ENCODE measurements at places on chromosomes 2 and 18.

GRCh38 chr18:73647391-73647790, 500.2 kb downstream of the FBXO15 start:
- no peak for DNase-seq

DNA sequence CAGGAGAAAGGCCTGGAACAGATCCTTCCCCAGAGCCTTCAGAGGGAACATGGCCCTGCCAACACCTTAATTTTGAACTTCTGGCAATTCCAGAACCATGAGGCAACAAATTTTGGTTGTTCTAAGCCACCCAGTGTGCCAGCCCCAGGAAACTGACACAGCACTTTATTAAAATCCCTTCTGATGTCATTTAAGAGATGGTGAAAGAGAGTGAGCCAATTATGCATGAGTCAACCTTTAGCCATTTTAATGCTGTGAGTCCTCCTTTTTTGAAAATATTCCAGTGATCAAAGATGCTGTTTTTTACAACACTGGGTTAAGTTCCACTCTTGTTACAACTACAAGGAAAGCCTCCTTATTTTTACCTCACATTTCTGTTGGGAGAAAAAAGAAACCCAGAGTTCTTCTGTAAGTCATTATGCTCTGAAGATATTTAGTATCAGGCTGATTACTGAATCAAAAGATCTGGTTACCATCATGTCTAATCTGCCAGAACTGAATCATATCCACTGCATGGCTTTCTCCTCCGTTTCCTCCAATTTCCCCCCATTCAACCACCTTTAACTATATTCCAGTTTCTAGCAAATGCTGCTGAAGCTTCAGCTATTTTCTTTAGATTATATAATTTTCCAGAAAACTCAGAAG, 235.4 kb downstream of the TXNL1 start:
- no peak for DNase-seq

DNA sequence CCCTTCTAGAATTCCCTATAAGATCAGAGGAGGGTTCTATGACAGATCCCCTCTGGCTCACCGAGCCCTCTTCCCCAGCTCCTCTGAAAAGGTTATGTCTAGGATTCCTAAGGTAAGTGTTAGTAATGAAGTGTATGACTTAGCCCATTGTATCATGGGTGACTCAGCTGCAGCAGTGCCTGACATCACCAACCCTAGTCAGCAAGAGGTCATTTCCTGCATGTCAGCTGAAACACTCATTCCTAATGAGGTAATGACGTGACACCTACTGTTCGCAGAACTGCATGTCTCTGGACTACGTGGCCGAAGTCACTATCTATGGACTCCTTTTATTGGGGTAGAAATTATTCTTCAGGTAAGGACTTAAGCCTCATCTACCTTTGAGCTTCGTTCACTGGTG, 196.1 kb upstream of the MYT1L start:
- no peak for DNase-seq

DNA sequence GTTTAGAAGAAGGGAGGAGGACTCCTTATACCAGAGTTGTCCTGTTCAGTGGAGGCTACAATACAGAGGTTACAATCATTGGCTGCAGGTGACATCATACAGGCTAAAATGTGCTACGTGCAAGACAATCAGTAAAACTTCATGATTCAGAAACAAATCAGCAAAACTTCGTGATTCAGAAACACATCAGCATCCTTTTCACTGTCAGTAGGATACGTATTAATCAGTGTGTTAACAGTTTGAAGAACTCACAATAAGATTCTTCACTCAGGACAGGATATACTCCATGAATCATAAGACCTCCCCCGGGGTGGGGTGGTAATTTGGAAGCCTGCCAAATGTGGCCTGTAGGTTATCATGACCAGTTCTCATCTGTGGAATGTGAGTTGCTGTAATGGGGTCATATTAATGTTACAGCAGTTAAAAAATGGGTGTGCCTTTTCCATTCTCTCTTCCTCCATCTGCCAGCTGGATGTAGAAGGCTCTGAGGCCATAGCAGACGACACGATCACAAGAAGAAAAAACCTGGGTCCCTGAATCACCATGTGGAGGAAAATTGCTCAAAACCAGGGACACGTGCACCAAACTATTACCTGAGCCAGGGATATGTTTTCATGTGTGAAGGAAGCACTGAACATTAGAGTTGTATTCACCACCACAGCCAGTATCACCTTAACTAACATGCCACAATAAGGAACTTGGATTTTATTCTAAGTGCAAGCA, 134.8 kb upstream of the CREB1 start:
- DNase-seq: no peak

DNA sequence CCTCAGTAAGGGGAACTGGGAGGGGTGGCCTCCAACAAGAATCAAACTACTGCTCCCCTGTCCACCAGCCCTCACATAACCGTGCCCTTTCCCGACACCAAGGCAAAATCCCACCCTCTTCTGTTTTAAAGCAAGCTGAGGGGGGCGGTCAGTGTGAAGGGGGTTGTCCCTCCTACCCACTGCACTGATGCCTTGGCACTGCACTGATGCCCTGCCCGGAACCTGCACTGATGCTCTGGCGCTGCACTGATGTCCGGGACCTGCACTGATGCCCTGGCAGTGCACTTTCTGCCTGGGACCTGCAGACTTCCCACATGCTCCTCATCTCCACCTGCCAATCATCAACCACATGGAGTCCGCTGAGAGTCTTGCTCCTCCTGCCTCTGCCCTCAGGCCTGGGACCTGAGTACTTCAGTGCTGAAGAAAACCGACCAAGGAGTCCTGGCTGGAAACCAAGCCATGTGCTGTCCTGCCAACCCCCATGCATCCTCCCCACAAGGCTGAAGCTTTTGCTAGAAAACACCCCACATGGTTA, 179.5 kb downstream of the SMAD2 start:
- no peak for DNase-seq

DNA sequence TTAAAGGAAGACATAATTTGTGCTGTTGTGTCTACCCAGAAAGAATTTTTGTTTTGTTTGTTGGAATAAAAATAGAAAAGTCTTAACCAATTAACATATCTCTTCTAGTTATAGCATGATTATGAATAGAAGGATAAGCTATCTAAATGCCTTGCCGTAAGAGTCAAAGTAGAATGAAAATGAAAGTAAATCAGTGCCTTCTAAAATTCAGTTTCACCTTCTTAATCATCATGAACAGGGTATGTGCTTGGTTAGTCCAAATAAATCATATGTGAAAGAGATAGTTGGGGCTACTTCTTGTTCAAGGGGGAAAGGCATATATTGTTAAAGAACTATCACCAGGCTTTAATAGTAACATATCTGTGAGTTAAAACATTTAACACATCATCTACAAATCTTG, 91.5 kb downstream of the GULP1 start:
- no peak for DNase-seq

- DNase-seq: no peak
Measured at GRCh38 chr2:54065411-54065810, 50.0 kb upstream of the ACYP2 start.

DNA sequence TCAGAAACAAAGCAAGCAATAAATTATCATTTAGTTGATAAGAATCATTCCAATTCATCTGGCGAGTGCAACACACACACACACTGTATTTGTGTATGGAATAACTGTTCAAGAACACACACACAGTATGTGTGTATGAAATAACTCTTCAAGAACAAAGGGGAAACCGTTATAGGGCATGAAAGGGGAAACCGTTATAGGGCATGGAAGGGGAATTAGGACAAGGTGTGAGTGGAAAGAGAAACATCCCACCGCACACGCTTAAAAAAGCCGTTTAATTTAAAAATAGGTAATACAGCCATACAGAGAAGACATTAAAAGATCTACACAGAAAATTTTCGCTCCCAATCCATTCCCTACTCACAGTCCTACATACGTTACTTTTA, 607 bp upstream of the TSN start:
- DNase-seq: no peak

DNA sequence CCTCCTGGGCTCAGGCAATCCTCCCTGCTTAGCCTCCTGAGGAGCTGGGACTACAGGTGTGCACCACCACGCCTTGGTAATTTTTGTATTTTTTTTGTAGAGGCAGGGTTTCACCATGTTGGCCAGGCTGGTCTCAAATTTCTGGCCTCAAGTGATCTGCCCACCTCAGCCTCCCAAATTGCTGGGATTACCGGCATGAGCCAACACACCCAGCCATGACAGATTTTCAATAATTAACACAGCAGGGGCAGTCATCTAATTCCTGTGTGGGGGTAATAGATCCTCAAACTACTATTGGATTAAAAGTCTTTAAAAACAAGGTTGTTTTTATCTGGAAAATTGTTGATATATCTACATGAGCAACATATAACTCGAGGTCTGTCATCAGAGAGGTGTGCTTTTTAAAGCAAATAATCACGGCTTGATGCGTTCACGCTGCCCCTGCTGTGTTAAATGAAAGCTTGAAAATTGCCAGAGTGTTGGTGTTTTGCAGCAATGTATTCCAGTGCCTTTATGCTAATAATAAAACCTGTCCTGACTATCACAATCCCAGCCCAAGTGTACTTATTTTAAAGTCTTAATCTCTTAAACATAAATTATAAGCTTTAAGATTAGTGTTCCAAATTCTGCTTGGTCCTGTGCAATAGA, 35.6 kb upstream of the ASB1 start:
- DNase-seq: no peak

DNA sequence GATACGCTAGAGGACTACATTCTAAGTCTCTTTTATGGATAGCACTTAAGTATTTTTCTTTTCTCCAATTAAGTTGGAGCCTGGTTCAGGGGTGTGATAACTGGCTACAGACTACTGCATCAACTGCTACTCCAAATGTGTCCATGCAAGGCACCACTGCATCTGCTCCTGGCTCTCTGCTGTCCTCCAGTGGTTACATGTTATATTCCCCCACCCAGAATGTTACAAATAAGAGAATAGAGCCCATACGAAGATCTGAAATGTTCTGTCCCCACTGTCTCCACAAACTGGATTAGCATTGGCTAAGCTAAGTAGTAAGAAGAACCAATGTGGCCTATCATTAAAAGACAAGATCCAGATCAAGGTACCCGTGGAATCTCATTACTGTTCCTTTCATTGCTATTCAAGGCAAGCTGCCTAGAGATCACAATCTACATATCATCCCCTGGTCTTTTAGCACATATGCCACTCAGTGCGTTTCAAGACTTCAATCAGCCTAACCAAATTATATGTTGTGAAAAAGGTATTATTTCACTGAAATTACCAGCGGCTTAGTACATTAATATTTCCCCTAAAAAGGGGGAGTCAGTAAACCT, 308.3 kb upstream of the SLC8A1 start:
- no peak for DNase-seq

DNA sequence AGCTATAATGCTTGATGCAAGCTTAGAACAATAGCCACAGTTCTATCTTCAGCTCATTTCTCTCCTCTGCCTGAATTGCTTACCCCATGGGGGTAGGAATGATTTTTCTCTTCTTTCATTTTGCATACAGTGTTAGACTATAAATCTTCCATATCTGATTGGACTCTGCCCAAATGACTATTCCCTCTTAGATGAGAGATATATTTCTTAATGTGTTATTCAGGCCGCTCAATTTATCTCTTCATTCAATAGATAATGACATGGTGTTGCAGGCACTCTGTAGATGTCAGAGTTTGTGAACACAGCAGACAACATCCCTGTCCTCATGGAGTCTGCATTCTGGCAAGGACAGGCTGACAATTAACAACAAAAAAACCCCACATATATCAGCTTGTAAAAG, 443.7 kb upstream of the CELF4 start:
- no peak for DNase-seq

GRCh38 chr2:120920454-120921148, 184.9 kb downstream of the GLI2 start:
- DNase-seq: no peak

DNA sequence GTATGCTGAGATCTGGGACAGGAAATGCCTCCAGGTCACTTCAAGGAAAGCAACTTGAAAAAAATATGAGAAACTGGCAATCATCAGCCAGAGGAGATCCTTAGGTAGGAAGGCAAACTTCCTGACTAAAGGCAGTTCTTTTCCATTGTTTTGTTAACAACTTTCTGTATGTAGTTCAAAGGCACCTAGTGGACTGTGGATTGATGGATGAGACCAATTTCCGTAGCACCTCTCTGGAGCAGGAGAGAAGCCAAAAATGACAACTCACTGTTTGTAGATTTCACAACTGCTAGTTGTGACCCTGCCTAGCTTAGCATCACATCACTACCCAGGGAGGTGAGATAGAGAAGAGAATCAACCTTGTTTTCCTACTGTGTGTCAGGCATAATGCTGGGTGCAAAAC, 21.8 kb upstream of the NOSTRIN start:
- DNase-seq: no peak

DNA sequence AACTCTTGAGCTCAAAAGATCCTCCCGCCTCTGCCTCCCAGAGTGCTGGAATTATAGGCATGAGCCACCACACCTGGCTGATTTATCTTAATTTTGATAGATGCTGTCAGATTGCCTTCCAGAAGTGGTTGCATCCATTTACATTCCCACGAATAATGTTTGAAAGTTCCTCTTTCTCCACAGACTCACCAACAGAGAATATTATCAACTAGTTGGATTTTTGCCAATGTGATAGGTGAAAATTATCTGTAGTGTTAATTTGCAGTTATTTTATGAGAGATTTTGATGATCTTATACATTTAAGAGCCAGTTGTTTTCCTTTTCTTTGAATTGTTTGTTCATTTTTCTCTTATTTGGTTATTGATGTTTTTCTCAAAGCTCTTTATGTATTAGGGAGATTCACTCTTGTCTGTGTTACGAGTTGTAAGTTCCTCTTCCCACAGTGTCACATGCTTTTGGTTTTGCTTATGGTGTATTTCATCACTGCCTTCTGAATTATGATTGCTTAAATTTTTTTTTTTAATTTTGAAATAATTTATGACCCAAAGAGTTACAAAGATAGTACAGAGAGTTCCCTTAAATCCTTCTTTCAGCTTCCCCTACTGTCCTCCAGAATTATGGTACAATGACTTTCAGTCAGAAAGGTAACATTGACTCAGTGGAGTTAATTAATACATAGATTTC, 20.7 kb upstream of the NT5DC4 start:
- DNase-seq: no peak
